ENCODE measurements at places on chromosomes 16 and 17. TPM values are rescaled to one million over a fixed set of nuclear protein-coding genes. Genes with fewer than 3 reads are reported as not detected.

- H3K27me3 ChIP-seq = no peaks in the 10 kb centered on the region
- no peak overlapping the region for H3K4me3 ChIP-seq
- DNase-seq = no peak
- H3K36me3 ChIP-seq = peaks cover 4% of the 10 kb centered on the region
- peaks cover 18% of the 10 kb centered on the region for H3K4me1 ChIP-seq
Measured at GRCh38 chr17:57667461-57667923, 77.6 kb downstream of the CCDC182 start.

DNA sequence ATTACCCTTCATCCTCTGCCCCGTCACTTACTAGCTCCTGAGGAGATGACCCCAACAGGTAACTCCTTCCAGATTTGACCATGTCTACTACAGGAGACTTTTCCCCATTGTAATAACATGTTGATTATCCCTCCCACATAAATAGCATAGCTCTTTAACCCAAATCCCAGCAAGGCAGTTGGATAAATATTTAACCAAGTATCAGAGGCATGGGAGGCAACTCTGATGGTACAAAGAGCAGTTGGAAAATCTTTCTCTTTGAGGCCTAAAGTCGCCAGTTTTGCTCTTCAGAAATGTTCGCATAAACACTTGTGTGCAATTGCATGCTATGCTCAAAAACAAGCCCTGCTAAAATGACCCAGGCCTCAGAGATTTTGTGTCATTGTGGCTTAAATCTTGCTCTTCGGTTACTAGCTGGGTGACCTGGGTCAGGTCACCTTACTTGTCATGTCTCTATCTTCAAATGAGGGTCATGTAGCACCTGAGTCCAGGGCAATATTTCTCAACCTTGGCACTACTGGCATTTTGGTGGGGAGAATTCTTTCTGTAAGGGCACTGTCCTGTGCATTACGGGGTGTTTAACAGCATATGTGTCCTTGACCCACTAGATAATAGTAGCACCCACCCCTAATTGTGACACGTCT lies 48.8 kb downstream of the HSD17B2 start:
- H3K4me1 ChIP-seq = peaks cover 4% of the 10 kb centered on the region
- DNase-seq = no peak
- no peaks in the 10 kb centered on the region for H3K36me3 ChIP-seq
- no peak overlapping the region for H3K4me3 ChIP-seq
- H3K27ac ChIP-seq = no peak overlapping the region
- no peaks in the 10 kb centered on the region for H3K27me3 ChIP-seq

The HSD17B2 gene
- 1.2 TPM for total RNA-seq

The CSH1 gene
- not detected for total RNA-seq

GRCh38 chr17:81240761-81241160 lies 1.6 kb downstream of the NDUFAF8 start:
- H3K36me3 ChIP-seq = peaks cover 1% of the 10 kb centered on the region
- no peak for DNase-seq
- no peak overlapping the region for H3K27ac ChIP-seq
- H3K27me3 ChIP-seq = no peaks in the 10 kb centered on the region

- no peaks in the 10 kb centered on the region for H3K4me1 ChIP-seq
- H3K27ac ChIP-seq = no peak overlapping the region
- no peak for DNase-seq
- H3K27me3 ChIP-seq = no peaks in the 10 kb centered on the region
- H3K36me3 ChIP-seq = no peaks in the 10 kb centered on the region
- no peak overlapping the region for H3K4me3 ChIP-seq
Measured at GRCh38 chr17:29237476-29238132, 9.1 kb upstream of the CRYBA1 start.

Data from progenitor cell of endocrine pancreas (in vitro differentiated cells).